ENCODE measurements at places on chromosomes 12 and 14.

DNA sequence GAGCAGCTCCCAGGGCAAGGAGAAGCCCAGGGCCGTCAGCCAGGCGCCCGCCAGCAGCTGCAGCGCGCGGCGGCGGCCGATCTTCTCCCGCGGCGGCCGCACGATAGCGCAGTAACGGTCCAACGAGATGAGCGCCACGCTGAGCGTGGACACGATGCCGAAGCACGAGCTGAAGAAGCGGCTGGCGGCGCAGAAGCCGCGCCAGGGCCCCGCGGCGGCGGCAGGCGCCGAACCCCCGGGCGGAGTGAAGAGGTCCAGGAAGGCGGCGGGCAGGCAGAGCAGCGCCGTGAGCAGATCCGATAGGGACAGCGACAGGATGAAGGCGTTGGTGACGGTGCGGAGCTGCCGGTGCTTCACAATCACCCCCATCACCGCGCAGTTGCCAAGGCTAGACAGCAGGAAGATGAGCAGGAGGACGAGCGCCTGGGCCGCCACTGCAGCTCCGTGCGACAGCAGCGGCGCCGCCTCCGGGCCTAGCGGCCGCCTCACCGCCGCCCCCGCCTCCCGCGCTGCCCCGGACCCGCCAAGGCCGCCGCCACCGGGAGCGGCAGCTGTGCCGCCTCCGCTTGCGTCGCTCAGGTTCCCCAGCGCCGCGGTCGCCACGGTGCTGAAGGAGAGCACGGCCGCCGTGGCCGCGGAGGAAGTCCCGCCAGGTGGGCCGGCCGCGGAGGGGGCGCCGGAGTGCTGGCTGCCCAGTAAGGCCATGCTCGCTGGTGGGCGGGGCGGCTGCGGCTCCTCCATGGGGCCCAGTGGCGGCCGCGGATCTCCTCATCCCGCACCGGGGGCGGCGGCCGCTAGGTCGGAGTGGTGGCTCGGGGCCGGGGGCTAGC is 479 bp downstream of the GPR135 start:
- DNase-seq: peak; percentile 66

- no peak for DNase-seq
Observed at GRCh38 chr12:992647-993046, 1.6 kb downstream of the ERC1 start.

DNA sequence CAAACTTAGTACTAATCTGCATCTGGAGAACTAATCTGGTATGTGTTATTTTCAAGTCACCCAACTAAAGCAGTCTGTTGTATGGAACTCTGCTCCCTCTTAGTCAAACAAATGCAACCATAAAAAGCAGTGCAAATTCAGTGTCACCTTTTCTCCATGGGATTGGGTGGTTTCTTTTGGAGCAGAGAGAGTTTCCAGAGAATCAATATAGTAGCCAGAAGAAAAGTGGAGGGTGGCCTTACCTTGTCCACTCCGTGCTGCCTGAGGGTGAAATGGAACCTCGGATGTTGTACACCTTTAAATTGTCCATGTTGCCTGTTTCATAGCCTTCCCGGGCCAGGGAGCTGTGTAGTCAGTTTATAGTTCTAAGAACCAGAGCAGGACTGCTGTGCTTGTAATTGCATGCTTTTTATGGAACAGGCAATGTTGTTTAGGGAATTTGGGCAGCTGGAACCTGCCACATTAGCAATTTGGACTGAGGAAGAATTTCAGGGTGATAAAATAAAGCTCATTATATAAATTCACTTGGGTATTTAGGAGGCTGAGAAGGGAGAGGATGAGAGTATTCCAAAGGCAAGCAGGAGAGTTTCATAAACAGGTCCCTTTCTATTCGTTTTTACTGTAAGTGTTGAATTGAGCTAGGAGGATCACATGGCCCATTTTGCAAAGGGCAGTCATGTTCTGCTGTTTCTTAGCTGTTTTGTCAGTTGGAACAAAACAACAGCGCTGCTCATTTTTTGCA is 60.5 kb downstream of the CRADD start:
- DNase-seq: no peak

DNA sequence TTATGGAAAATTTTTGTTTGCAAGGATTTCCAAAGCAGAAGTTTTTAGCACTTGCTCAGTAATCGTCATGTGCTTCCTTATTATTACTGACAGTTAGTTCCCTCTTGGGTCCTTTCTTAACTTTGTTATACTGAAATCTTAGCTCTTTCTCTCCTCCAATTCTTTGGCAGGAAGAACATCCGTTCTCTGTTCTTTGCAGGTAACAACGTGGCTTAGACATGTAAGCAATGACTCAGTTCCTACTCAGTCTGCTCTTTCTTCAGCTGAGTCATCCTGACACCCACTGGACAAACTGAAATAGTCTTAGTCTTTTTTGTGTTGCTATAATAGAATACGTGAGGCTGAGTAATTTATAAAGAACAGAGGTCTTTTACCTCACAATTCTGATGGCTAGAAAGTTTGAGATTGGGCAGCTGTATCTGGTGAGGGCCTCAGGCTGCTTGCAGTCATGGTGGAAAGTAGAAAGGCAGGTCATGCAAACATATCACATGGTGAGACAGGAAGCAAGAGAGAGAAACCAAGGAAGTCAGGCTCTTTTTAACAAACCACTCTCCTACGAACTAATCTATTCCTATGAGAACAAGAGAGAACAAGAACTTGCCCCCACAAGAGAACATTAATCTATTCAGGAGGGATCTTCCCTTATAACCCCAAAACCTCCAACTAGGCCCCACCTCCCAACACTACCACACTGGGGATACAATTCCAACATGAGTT is 49.2 kb downstream of the TESPA1 start:
- DNase-seq: peak; percentile 28

GRCh38 chr14:99571303-99571986 is 32.6 kb downstream of the CCDC85C start:
- no peak for DNase-seq

GRCh38 chr12:29907461-29907860 is 123.7 kb upstream of the TMTC1 start:
- DNase-seq: no peak

DNA sequence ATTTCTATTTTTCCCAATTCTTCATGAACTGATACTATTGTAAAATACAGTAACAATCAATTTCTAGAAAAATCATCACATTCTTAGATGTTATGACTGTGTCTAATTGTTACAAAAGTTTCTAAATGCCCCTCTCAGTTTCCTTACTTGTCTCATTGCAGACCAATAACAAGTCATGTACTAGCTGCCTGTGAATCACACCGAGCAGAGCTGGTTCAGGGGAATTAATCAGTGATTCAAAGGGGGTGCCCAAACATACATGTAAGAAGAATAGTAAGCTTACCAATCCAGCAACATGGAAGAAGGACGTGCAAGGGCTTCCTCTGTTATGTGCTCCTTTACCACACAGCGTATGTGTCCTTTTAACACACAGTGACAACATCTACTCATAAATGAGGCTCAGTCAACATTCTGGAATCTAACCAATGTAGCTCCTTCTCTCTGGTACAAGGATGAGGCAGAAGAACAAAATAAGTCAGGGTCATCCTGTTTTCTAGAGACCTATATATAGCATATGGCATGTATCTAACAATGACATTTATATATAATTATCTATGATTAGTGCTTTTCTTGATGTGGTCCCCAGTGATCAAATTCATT is 126.4 kb downstream of the SCN8A start:
- no peak for DNase-seq

DNA sequence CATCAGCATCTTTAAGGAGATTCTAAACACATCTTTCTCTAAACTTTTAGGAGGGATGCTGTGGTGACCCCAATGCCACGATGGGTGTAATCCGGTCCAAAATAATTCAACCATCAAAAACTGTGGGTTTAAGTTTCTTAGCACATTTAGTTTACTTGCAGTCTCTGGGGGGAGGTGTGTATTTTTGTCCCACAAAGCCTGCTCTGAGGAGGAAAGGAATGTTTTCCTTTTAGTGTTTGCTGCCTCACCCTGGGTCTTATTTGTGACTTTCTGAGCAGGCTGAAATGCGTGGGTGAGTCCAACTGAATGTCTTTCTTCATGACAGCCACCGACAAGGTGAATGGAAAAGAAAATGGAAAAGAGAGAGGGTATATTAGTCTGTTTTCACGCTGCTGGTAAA is 1324.7 kb downstream of the AACS start:
- DNase-seq: no peak

- no peak for DNase-seq
Observed at GRCh38 chr12:76746516-76746915, 17.4 kb upstream of the ZDHHC17 start.

- peak; percentile 69 for DNase-seq
Observed at GRCh38 chr12:79934281-79935020, 446 bp downstream of the PPP1R12A start.

DNA sequence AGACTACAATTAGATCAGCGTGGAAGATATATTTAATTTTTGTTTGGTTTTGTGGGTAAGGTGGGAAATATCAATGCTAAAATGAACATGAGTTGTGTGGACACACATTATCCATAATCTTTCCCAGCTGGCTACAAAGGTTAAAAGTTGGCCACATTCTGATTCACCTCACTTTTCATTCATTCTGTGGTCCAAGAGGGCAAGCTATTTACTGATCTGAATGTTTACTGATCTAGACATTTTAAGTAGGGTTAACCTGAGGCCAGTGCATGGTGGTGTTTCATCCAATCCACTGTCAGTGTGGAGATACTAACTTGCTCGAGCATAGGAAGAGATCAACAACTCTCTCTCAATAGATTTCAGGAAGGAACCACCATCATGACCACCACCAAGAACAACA is 71.6 kb downstream of the DCAF5 start:
- DNase-seq: no peak

- no peak for DNase-seq
Observed at GRCh38 chr12:131724534-131724933, 13.6 kb downstream of the SFSWAP start.

GRCh38 chr14:74924061-74924460 is 1.0 kb upstream of the RPS6KL1 start:
- no peak for DNase-seq

Measured in activated naive CD4-positive, alpha-beta T cell treated with anti-CD3 and anti-CD28 coated beads, Interleukin-2, amount 10 ng/mL, durations not matched to agents 7 days and 5 days (primary cell).